ENCODE measurements at places on chromosomes 12 and 14. TPM values are rescaled to one million over a fixed set of nuclear protein-coding genes. Genes with fewer than 3 reads are reported as not detected.

DNA sequence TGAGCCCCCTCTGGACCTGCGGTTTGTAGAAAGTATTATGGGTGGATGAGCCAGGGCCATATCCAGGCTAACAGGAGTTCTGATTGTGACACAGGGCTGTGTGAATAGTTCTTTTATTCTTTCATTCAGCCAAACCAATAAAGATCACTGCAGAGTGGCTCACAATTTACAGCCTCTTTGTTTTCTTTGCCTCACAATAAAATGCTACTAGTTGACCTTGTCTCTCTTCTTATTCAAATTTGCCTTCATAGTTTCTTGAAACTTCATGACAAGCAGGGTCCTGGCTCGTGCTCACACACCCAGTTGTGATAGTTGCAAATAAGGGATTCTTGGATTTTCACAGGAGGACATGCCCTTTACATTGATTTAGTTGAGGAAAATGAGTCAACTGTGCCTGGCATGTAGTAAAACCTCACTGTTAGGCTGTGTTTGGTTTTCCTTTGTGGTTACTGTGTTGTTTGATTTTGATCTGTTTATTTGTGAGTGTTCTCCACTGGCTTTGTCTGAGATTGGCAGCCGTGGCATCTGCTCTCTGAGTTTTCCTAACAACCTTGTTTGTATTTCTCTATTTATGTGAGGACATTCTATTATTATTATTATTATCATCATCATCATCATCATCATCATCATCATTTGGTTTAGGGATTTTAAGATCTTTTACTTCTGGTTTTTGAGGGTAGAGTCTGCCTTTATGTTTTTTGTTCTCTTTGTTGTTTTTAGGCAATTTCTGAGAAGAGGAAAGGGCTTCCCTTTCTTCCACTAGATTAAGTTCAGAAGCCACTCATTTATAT, 2.7 kb upstream of the KRT6B start:
- no peak overlapping the region for H3K27ac ChIP-seq
- no peaks in the 10 kb centered on the region for H3K36me3 ChIP-seq
- H3K27me3 ChIP-seq, result no peaks in the 10 kb centered on the region
- no peak overlapping the region for H3K4me3 ChIP-seq

- H3K36me3 ChIP-seq, result no peaks in the 10 kb centered on the region
- no peak overlapping the region for H3K27ac ChIP-seq
- no peaks in the 10 kb centered on the region for H3K4me1 ChIP-seq
- no peak for DNase-seq
These were observed 572.5 kb downstream of the DIO2 start for GRCh38 chr14:79638672-79639266.

- H3K27me3 ChIP-seq, result no peaks in the 10 kb centered on the region
- DNase-seq, result no peak
- H3K27ac ChIP-seq, result no peak overlapping the region
- H3K4me1 ChIP-seq, result peaks cover 23% of the 10 kb centered on the region
- no peak overlapping the region for H3K4me3 ChIP-seq
These were observed 27.3 kb downstream of the CCDC88C start for GRCh38 chr14:91390165-91390778.

GRCh38 chr14:89000007-89000942, 175.8 kb downstream of the TTC8 start:
- no peak for DNase-seq
- no peak overlapping the region for H3K27ac ChIP-seq
- H3K36me3 ChIP-seq, result no peaks in the 10 kb centered on the region
- H3K4me3 ChIP-seq, result no peak overlapping the region

DNA sequence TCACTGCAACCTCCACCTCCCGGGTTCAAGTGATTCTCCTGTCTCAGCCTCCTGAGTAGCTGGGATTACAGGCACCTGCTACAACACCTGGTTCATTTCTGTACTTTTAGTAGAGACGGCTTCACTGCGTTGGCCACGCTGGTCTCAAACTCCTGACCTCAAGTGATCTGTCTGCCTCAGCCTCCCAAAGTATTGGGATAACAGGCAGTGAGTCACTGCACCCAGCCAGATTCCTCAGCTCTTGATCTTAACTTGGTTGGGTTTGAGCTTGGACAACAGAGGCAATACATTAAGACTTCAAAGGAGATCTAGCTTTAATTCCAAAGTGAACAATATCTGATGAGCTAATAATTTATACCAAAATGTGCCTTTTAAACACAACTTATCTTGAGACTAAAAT, 5.6 kb downstream of the DAZAP2 start:
- DNase-seq, result no peak
- no peak overlapping the region for H3K4me3 ChIP-seq
- H3K4me1 ChIP-seq, result no peaks in the 10 kb centered on the region
- no peaks in the 10 kb centered on the region for H3K36me3 ChIP-seq

CCDC196 gene
- not detected for total RNA-seq

ANO4 gene
- total RNA-seq, result not detected

CLEC4A gene
- not detected for total RNA-seq

TEX22 gene
- total RNA-seq, result not detected
